ENCODE measurements at places on chromosomes 7 and 10.

- no peak for DNase-seq
Observed at GRCh38 chr7:27149842-27150567, 2.4 kb downstream of the HOXA3 start.

- no peak for DNase-seq
Observed at GRCh38 chr7:7959979-7960670, 8.5 kb upstream of the GLCCI1 start.

- no peak for DNase-seq
Observed at GRCh38 chr10:71667387-71667752, 52.2 kb downstream of the C10orf105 start.

- DNase-seq, result no peak
Observed at GRCh38 chr10:104028146-104028545, 57.5 kb downstream of the COL17A1 start.

GRCh38 chr10:98107644-98108430 lies 26.6 kb upstream of the R3HCC1L start:
- DNase-seq, result no peak

DNA sequence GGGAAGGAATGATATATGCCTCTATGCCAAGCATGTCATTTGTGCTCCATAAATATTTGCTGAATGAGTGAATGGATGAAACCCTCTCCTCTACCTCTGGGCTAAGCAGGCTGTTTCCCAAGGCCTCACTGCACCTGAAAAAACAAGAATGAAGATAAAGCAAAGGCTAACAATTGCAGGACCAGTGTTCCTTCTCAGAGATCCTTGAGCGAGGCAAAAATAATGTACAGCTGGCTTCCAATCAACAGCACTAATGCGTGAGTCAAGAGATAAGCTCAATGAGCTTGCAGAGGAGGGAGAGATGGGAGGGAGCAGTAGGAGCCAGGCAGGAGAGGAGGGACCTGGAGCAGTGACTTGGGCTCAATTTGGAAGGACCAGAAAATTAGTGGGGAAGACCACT lies 144.5 kb upstream of the NFE2L3 start:
- DNase-seq, result no peak

DNA sequence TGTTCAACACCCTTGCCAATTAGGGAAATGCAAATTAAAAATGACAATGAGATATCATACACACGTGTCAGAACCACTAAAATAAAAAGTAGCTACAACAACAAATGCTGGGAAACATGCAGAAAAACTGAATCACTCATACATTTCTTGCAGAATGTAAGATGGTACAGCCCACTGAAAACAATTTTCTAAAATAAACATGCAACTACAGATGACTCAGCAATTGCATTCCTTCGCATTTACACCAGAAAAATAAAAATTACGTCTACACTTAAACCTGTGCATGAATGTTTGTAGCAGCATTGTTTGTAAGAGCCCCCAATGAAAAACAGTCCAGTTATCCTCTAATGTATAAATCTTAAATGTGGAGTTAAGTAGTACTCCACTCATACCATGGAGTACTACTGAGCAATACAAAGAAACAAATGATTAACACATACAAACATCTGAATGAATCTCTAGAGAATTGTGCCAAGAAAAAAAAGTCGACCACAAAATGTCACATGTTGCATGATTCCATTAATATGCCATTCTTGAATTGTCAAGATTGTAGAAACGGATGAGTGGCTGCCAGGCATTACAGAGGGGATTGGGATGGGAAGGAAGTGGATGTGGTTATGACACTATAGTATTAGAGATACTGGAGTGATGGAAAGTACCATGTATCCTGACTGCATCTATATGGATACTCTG lies 134.6 kb upstream of the NPSR1 start:
- DNase-seq, result no peak

GRCh38 chr7:21422751-21423150 lies 5.1 kb upstream of the SP4 start:
- DNase-seq, result peak; percentile 53

DNA sequence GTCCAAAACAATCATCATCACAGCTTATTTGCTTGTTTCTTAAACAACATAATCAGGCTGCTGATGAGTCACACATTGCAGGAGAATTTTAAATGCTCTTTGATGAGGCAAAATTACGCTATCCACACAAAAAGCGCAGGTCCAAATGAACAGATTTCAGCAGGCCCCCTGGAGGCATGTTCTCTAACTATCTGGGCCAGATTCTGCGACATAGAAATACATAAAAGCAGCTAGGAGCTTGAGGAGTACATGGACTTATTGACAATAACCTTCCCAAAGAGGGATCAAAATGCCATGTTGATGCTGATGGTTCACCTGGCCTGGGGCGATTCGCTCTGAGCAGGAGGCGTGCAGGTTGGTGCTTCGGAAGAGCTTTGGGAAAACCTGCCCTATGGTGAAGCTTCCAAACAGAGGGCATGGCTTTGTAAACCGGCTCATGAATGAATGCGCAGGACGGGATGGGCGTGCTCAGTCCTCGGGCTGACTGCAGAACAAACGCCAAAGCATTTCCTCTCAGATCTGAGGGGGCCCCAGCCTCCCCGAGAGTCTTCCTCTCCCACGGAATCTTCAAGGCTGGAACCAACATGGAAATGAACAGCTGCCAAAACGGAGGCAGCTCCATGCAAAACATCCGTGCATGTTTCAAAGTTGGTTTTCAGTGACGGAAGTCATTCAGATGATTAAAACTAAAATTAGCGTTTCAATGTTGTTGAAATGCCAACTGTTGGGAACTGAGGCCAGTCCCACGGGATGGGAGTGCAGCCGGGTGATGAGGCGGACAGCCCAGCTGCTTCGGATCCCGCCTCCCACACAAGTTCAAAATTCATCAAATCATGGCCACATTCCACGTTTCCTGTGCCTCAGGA lies 179.6 kb downstream of the TCERG1L start:
- no peak for DNase-seq

GRCh38 chr7:149748076-149748874 lies 25.1 kb downstream of the ZNF467 start:
- no peak for DNase-seq

GRCh38 chr7:104480529-104480928 lies 152.1 kb downstream of the LHFPL3 start:
- DNase-seq, result no peak

DNA sequence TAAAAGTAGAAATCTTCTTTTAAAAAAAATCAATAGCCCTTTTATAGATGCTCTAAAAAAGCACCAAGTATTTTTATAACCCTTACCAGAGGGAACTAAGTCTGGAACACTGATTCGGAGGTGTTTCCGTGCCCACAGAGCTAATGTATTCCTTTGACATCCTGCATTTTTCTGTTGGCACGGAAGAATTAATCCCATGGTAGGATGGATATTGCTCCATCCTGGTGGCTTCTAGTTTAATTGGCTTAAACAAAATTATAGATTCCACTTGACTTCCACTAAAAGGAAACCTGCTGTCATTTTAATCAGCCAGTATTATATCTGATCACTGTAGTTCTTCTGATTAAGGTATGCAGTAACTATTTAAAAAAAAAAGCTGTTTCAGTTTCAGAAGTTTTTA lies 164.0 kb upstream of the NPS start:
- DNase-seq, result no peak

- no peak for DNase-seq
Observed at GRCh38 chr7:137097111-137097510, 228.7 kb downstream of the CHRM2 start.

- DNase-seq, result no peak
Observed at GRCh38 chr7:76377186-76377918, 18.6 kb upstream of the YWHAG start.

- DNase-seq, result peak; percentile 76
Observed at GRCh38 chr7:107463139-107464078, 6.4 kb upstream of the GPR22 start.

DNA sequence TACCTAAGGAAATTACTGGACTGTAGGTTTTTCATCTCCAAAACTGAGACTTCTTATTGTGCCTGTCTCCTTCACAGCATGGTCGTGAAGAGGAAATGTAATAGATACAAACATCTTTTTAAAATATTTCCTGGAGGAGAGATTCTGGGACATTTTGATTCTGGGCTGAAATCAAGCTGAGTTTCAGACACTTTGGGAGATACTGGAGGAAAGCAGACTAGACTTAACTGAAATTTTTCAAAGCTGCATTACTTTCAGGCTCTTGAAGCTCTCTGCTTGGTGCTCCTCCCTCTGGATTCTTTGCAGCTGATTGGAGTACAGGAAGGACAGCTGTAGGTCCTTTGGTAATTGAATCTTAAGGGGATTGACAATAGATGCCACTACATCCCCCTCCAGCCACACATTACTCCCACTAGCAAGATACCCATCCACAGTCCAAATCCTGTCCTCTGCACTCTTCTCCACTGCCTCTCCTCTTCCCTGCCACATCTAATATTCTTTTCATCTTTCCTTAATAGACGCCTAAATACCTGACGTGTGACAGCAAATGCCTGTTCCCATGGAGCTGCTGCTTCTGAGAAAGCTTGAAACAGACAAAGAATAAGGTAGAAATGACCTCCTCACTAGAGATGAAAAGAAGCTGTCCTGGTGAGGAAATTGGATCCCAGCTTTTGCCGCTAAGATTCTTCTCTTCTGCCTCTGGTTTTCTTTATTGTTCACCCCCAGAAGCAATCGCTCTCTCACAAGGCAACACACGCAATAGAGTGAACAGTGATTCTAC lies 111.5 kb upstream of the PHYHIPL start:
- no peak for DNase-seq

DNA sequence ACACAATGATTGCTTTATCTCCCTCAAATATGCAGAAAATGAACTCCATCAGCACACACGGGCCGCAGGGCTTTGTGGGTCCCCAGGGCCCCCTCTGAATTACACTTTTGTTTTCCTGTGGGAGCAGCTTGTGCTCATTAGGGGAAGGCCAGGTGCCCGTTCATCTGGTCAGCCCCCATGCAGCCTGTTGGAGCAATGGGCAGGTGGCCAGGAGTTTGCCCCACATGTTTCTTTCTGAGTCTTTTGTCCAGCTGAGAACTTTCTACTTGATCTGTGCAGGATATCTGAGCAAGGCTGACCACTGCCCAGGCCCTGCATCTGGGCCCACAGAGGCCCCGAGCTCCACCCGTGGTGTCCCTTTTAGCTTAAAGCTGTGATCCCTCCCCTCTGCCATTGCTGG lies 105.3 kb upstream of the FAM20C start:
- no peak for DNase-seq

- no peak for DNase-seq
Observed at GRCh38 chr7:151665368-151665767, 145.7 kb upstream of the RHEB start.

DNA sequence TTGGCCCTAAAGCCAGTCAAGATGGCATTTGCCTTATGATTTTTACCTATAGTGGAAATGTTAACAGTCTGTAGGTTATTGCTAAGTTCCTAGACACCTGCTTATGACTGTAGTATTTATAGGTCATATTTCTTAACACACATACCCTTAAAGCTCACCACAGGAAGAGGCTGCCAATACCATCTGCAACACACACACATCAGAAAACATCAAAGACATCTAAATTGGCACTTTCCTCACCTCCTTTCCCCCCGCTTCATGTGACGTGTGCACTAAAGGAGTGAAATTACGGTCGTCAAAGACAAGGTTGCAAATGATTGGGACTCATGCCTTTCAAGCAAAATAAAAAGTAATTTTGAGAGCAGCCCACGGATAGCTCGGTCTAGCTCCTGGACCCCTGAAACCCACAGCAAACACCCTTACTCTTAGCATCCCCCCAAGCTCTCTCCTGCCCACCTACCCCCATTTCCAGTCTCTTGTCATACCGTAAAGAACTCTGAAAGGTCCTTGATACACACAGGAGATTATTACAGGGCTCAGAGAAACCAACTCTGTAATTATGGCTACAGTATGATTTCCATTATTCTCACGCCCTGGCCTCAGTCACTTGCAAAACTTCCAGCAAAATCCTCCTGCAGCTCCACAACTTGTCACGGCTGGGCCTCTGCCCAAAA lies 90.5 kb downstream of the PLXNA4 start:
- DNase-seq, result no peak

GRCh38 chr10:71661060-71661622 lies 58.4 kb downstream of the C10orf105 start:
- no peak for DNase-seq

DNA sequence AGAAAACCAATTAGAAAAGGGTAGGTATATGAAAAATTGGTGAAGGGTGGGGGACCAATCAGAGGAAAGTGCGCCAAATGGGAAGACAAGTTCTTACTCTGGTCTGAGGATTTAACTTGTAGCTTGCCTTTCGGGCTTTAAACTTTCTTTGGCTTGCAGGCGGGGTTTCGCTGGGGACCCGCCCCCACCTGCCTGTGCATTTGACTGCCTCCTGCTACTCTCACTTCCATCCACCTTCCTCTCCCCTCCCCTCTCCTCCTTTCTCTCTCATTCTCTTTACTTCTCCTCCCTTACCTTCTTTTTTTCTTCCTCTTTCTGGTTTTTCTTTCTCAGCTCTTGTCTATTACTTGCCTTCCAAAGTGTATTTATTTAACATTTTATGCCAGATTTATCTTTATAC lies 278.8 kb downstream of the DNAJB9 start:
- no peak for DNase-seq

DNA sequence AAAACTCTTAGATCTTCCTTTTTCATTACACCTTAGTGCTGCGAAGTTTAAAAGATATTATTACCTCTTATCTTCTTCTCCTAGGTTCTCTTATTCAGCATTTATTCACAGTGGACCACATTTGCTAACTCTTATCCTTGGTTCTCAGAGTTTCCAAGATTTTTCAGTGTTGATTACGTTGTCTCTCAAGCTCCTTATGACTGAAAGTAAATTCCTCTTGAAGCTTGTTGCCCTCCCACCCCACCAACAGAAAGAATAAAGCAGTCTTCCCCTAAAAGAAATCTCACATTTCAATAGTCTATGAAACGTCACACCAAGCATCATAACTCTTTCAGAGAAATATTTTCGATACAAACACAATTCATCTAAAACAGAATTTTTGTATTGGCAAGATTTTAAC lies 362.5 kb downstream of the MAGI2 start:
- DNase-seq, result no peak

DNA sequence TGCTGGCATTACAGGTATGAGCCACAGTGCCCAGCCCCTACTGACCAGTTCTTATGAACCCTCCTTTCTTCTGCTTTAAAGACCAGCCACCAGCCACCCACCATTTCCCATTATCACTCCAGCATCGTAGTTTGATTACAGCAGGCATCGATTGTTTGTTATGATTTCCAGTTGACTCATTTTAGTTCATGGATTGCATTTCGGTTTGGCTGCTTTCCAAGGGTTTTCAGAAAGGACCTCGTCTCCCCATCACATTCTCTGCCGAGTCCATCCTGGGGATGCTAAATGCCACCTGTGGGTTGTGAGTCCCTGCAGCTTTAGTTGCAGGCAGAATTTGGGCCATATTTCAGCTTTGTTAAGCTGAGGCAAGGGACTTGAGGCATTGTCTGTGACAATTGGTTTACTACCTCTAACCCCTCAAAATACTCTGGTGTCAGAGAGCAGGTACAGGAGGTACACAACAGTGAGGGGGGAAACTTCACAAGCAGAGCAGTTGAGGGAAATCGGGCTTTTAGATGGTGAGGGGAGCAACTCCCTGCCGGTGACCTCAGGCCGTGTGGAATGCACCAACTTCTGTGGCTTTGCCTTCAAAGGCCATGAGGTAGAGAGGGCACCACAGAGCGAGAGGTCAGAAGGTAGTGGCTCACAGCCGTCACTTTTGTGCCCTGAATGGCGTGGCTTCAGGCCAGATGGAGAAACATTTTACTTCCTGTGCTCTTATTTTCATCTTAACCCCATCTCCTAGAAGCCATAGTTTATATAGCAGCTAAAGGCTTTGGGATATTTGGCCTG lies 203.8 kb downstream of the CCDC3 start:
- no peak for DNase-seq

Data from hematopoietic multipotent progenitor cell treated with erythropoietin and hydrocortisone succinate and interleukin-3 and kit ligand, for 17 days (in vitro differentiated cells).